ENCODE measurements at places on chromosomes 7 and 10.
A peak's percentile ranks its signal among the peaks of the same experiment; 100 is the strongest.

- DNase-seq, result no peak
Observed at GRCh38 chr10:71693377-71693776, 26.2 kb downstream of the C10orf105 start.

DNA sequence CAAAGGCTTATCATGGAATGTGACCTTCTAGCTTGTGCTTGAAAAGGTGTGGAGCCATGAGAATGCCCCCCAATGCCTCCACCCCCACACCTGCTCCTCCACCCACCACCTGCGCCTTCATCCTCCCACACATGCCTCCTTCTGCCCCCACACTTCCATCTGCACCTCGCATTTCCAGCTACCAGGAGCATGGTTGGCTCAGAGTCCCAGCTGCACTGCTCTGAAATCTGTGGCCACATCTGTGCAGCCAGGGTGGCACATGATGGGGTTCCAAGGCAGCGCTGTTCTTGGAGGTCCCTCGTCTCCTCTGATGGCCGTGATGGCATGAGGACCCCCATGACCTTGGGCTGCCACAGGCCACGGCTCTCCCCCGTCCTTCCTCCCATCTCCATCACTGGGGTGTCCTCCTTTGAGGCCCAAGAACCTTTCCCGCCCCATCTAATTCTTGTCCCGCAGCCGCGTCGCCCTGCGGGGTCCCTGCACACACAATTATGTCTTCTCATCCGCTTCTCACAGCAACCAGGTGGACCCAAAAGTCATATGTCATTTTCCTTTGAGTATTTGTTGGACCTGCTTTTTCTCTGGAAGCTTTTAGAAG is 40.6 kb upstream of the CNPY1 start:
- no peak for DNase-seq

- DNase-seq, result peak; percentile 88
Observed at GRCh38 chr7:95213809-95214492, 110.4 kb downstream of the PON1 start.

- peak; percentile 78 for DNase-seq
Observed at GRCh38 chr7:100829150-100829716, 1.9 kb upstream of the EPHB4 start.

DNA sequence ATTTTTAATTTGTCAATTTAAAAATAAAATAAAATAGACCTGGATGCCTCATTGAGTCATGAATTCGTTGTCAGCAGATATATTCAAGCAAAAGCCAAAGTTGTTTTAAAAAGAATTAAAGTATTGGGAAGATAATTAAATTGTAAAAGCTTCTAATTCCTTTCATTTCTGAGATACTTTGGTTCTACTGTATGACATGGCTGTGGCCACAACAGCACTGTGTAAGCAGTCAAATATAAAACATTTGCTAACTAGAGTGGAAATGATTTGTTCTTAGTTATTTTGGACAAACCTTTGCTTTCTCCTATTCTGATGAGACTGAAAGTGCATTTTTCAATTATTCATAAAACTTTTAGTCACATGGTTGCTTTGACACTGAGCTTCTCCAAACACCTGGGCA is 143.6 kb upstream of the FAM13C start:
- DNase-seq, result no peak

DNA sequence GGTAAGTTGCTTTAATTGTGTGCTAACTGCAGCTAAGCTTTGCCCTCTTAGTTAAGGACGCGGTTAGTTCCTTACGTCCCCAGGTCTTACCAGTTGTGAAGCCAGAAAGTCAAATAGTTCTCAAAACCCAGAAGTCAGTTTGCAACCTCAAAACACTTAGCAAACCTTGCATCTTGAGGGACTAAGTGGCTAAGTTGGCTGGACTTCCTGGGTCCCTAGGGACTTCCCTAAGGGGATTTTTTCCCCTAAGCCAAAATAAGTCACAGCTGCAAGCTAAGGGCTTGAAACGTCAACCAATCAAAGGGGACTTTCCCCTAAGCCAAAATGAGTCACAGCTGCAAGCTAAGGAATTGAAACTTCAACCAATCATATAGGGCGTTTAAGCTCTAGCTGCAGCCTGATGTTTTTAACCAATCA is 36.2 kb upstream of the HECW1 start:
- DNase-seq, result no peak

GRCh38 chr10:131126321-131127137 is 185.0 kb downstream of the TCERG1L start:
- DNase-seq, result no peak

GRCh38 chr7:111883241-111883640 is 320.9 kb upstream of the IMMP2L start:
- no peak for DNase-seq

DNA sequence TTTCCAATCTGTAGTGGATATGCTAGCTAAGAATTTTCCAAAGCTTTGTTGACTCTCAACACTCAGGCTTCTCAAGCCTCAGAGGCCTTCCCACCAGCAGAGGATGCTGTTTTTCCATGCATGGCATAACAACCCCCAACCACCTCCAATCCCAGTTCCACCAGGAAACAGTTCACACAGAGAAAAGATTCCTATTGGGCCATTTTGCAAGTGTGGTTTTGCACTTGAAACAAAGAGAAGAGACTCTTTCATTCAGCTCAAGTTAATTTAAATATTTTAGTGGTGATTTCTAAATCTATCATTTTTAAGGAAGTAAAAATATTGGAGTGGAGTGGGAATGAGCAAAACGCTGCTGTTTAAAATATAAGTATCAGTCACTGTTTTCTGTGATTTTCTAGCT is 105.6 kb upstream of the COL1A2 start:
- DNase-seq, result peak; percentile 57

All from Right ventricle myocardium superior (tissue), 1 donor.